Stimulated activated CD4-positive, alpha-beta T cell treated with anti-CD3 and anti-CD28 coated beads, Interleukin-15, amount 100 ng/mL, for 24 hours (primary cell): ENCODE measurements at places on chromosomes 7 and 10.

GRCh38 chr10:64040781-64041180, 519.6 kb downstream of the REEP3 start:
- no peak for DNase-seq

DNA sequence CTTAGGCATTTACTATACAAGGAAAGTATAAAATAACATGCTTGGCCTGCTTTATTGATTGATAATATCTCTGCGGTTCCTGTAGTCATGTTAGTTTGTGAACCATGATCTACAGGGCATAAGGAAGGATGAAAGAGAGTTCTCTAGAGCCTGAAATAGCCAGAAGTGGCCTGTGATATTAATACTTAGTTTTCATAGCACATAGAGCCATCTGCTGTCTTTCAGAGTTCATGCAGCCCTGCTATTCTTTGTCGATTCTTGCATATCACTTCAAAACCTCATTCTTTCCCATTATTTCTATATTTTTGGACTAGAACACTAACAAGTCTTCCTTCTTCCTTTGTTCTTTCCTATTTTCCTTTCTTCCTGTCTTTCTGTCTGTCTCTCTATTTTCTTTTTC, 26.4 kb upstream of the PRKG1 start:
- no peak for DNase-seq

GRCh38 chr7:52758356-52758755, 277.1 kb upstream of the POM121L12 start:
- DNase-seq, result no peak

DNA sequence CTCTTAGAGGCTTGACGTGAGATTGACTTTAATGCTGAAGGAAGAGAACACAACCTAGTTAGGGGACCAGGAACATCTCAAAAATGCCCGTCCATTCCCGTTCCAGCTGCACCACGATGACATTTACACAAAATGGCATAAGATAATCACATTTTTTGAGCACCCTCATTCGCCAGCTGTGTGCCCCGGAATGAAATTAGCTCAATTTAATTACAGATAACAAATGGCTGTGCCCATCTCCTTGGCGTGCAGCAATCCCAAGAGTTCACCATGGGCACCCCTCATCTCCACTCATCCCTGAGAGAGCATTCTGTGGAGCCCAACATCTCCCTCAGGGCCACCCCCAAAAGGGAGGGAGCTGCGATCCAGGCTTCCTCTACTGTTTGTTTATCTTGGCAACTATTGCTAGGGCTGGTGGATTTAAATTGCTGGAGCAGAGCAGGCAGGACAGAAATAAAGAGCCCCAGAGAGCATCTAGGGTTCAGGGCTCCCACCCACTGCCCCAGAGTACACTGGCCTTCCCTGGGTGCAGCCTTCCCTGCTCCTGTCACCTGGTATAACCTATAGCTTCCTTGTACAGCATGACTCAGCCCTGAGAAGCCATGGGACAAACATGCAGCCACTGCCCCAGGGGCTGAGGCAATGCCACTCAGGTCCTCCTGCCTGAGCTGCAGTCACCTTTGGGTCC, 263.5 kb downstream of the ZEB1 start:
- no peak for DNase-seq

DNA sequence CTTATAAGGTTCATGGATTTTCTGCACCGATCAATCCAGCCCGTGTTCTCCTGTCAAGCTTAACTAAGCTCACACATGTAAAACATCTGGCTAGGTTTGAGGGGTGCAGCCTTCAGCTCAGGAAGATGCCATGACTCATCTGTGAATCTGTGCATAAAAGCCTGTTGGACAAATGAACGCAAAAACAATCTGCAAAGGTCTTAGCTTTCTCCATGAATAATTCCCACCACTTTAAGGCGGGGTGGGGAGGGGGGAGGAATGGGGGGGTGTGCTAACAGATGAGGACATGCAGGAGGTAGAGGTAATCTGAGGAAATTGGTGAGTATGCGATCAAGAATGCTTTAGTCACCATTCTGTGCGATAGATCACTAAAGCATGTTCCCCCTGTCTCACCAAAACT, 4.8 kb downstream of the DOCK4 start:
- DNase-seq, result no peak

GRCh38 chr7:45401155-45401554, 173.0 kb upstream of the ADCY1 start:
- DNase-seq, result no peak

GRCh38 chr10:117627561-117627960, 85.0 kb downstream of the EMX2 start:
- DNase-seq, result no peak

GRCh38 chr7:155000795-155001194, 2.1 kb downstream of the PAXIP1 start:
- no peak for DNase-seq

DNA sequence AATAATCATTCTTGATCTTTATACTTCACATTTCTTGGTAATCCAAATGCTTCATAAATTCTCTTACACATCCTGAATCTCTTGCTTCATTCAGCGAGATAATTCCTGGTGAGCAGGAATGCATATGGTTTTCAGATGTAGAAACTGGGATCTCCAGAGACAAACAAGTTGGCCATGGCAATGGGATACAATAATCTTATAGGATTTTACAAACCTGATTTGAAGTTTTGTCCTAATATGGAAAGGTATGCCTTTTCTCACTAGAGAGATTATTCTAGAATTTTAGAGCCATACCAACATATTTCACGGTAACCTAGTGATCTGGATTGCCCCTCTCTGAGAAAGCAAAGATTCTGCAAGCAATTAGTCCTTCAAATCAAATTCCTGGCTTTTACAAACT, 13.1 kb upstream of the TRDMT1 start:
- DNase-seq, result no peak

DNA sequence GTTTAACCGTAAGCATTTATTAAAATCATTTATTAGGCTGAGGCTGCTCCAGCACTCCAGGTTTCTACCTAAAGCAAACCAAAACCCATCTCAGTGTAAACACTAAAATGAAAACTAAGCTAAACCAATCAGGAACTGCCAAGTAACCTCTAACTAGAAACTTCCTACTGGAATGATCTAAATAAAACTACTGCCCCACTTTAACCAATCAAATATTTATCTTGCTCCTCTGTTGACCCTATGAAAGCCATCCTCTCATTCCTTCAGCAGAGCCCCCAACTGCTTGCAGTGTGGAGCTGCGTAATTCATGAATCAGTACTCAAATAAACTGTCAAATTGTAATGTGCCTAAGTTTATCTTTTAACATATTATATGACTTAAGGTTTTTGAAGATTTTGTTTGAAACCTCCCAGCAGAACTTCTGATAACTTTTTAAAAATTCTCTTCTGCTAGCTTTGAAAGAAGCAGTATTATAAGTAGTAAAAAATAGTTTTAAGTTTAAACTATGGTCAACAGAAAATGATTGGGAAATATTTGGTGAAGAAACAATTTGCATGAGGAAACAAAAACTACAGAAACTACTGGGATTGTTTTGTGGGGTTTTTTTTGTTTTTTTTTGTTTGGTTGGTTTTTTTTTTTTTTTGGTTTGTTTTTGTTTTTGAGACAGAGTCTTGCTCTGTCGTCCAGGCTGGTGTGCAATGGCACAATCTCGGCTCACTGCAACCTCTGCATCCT, 47.4 kb downstream of the GPR37 start:
- no peak for DNase-seq

DNA sequence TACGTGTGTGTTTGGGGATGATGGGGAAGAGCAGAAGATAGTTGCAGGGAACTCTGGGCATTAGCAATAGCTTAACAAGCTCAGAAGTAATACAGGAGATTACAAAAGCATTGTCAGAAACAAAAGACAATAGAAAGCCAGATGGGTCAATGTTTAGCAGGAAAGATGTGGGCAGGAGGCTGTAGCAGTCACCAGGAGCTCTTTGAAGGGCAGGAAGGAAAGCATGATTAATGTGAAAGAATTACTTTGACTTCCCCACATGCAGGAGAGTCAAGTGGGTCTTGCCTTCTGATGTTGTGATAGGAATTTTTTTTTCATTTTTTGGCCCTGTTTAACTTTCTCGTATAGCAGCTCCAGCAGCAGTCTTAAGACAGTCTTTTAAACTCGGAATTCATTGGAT, 6.0 kb upstream of the SMNDC1 start:
- no peak for DNase-seq

DNA sequence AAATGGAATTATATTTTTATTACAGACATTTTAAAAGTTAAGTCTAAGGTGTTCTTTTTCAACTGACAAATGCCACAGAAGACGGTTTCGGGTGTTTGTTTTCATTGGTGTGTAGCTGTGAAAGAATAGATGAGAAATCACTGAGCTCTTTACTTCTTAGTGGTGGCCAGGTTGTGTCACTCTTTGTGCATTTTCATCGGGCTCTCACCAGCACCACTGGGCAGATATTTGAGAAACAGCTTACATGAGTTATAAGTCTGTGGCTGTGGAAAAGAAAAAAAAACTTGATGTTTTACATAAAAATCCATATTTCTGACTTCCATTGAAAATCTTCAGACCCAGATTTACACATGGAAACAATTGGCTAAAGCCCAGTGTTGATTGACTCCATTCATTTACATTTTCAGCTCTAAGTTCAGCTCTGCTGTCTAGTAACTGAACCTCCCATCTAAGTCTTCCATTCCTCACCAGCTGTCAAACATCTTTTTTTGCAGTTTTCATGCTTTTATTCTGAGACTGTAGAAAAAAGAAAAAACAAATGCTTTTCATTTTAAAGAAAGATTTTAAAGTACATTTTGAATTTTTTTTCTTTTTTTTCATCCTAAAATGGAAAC, 22.3 kb downstream of the CABCOCO1 start:
- no peak for DNase-seq

GRCh38 chr10:67259319-67259929, 333.6 kb downstream of the LRRTM3 start:
- DNase-seq, result no peak

DNA sequence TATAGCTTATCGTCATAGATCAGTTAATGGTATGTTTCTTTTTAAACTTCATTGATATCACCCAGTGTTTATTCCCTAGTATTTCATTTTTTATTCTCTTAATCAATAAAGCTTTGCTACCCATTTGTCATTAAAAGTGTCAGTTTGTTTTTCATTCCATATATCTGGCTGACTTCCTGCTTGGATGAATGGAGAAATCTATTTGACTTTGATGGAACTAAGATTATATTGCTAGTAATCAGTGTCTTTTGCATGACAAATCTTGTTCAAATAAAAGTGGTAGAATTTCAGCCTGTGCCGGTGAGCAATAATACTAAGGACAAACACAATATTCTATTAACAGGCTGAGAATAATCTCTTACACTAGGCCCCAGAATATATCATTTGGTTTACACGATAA, 203.3 kb downstream of the SEC23IP start:
- no peak for DNase-seq

DNA sequence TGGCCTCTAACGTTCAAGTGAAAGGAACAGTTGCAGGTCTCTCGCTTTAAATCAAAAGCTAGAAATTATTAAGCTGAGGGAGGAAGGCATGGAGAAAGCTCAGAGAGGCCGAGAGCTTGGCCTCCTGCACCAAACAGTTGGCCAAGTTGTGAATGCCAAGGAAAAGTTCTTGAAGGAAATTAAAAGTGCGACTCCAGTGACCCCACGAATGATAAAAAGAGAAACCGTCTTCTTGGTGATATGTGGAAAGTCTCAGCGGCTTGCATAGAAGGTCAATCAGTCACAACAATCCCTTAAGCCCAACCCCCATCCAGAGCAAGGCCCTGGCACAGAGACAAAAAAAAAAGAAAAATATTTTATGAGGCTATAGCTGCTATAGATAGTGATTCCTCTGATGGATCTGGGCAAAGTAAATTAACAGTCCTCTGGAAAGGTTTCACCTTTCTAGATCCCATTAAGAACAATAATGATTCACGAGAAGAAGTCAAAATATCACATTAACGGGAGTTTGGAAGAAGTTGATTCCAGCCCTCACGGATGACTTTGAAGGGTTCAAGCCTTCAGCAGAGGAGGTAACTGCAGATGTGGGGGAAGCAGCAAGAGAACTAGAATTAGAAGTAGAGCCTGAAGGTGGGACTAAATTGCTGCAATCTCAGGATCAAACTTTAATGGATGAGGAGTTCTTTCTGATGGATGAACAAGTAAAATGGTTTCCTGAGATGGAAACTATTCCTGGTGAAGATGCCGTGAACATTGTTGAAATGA, 42.5 kb upstream of the INPP5A start:
- no peak for DNase-seq

DNA sequence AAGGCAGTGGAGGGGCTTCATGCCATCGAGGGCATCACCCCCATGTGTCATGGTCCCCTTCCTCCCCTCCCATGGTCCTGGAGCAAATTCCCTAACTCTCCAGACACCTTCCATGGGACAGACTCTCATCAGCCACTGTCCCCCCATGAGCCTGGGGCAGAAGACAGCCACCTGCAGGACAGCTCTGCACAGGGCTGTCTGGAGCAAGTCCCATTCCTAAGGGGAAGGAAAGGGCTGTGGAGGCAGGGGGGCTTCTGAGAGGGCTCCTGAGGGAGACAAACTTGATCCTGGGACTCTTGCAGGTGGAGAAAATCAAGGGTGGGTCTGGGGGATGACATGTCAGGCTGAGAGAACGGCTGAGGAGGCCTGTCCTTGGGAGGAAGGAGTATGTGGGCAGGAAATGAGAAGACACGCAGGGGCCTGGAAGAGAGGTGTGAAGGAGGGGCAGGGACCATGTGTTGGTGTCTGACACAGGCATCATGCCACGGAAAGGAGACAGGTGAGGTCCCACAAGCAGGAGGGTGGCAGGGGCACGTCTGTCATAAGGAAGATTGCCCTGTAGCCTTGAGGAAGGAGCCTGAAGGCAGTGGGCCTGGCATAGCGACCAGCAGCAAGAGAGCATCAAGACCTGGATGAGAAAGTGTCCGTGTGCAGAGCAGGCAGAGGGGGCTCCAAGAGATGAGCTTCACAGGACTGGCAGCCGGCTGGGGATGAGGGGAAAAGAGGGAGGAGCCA, 14.4 kb upstream of the GDF10 start:
- no peak for DNase-seq

GRCh38 chr10:132640326-132641125, 102.9 kb downstream of the INPP5A start:
- DNase-seq, result no peak

- DNase-seq, result no peak
Observed at GRCh38 chr7:115933471-115933870, 97.1 kb downstream of the TFEC start.

GRCh38 chr10:80473692-80474596, 19.8 kb downstream of the TSPAN14 start:
- peak; percentile 19 for DNase-seq

DNA sequence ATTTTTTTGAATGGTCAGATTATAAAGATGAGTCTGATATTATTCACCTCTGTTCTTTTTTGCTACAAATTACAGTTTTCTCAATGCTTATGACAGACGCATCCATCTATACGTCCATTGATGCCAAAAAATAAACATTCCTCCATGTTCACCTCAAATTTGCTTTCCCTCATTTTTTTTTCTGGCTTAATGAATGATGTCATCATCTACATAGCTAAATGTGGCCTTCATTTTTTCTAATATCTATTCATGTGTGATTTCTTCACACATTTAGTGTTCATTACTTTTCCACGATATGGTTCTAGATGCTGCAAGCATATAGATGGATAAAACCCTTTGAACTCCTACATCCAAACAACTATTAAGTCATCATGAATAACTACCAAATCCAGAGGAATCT, 163.1 kb downstream of the MAGI2 start:
- DNase-seq, result no peak
